ENCODE measurements at places on chromosomes 12 and 14.

DNA sequence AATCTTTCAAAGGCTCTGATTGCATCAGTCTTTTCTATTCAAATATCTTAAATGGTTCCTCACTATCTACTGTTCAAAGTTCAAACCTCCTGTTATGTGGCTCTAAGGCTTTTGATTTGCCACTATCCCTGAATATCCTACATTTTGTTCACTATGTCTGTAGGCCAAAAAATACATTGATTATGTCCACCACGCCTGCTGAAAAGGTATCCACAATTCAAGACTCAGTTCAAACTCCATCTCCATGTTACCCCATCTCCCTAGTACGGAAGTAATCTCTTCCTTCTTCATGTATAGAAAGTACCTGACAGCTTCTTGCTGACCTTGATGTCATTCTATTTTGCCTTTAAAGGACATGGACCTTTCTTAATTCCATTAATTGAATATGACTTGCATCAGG lies 24.8 kb downstream of the TAOK3 start:
- no peak for DNase-seq

- DNase-seq = no peak
These were observed 366.3 kb downstream of the TMTC2 start for GRCh38 chr12:83052890-83053541.

DNA sequence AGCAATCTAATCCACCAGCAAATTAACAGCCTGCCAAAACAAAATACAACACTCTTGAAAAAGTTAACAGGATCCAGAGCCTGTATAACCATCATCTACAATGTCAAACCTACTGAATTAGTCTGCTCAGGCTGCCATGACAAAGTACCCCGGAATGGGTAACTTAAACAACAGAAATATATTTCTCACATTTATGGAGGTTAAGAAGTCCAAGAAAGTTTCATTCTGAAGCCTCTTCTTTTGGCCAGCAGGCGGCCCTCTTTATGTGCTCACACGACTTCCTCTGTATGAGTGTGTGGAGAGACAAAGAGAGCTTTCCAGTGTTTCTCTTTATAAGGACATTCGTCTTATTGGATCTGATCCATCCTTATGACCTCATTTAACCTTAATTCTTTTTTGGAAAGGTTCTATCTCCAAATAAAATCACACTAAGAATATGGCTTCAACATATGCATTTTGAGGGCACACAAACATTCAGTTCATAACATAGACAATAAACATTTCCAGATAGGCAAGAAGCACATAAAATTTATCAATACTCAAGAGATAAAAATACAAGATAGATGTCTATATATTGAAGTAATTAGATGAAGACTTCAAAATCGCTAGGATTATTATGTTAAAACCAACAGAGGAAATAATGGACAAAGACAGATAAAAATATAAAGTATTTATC lies 5.9 kb upstream of the RERG start:
- no peak for DNase-seq

DNA sequence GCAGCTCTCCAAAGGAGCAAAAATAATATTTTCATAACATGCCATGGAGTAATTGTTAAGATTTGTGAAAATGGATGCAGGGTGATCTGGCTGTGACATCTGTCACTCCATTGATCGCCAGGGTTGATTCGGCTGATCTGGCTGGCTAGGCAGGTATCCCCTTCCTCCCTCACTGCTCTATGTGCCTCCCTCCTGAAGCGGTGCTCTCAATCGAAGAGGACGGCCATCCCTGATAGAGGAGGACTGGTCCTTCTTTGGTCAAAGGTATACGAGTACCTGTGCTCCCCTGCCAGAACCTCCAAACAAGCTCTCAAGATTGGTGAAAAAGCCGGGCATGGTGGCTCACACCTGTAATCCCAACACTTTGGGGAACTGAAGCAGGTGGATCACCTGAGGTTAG lies 47.9 kb downstream of the VCPKMT start:
- DNase-seq = no peak

- DNase-seq = no peak
These were observed 179.6 kb upstream of the DIO2 start for GRCh38 chr14:80390906-80391305.

DNA sequence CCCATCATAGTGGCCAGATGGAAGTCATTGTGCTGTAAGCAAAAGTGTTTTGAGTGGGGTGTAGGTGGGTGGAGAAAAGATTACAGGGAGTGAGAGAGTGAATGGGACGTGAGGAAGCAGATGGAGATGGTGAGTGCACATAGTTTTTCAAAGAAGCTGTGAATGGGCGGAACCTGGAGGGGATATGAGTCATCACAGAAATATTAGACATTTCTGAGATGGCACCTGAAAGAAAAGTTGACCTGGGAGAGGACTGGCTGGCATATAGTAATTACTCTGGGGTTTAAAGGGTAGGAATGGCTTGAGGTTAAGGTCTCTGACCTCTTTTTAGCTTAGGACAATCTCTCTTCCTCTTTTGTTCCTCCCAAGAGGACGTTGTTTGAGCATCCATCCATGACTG lies 50.5 kb downstream of the ANO4 start:
- no peak for DNase-seq

DNA sequence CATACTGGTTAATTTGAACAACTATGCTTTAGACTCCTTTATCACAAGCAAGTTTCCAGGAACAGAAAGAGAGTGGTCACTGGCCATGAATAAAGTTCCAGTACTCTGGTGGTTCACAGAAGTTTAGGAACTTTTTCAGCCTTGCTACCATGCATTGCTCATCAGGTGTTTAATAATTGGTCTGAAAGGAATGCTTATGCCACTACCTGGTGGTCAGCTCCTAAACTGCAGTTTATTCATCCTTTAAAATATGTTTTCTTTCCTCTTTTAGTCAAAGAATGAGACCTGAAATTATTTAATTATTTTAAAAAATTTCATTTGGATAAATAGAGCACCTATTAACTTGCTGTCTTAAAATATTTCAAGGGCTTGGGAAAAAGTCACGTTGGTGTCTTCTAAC lies 260.1 kb upstream of the OR4E1 start:
- DNase-seq = no peak

- DNase-seq = no peak
These were observed 3.3 kb upstream of the ATG101 start for GRCh38 chr12:52066346-52067080.

GRCh38 chr12:120229071-120229486 lies 28.2 kb upstream of the RPLP0 start:
- DNase-seq = peak; percentile 23

DNA sequence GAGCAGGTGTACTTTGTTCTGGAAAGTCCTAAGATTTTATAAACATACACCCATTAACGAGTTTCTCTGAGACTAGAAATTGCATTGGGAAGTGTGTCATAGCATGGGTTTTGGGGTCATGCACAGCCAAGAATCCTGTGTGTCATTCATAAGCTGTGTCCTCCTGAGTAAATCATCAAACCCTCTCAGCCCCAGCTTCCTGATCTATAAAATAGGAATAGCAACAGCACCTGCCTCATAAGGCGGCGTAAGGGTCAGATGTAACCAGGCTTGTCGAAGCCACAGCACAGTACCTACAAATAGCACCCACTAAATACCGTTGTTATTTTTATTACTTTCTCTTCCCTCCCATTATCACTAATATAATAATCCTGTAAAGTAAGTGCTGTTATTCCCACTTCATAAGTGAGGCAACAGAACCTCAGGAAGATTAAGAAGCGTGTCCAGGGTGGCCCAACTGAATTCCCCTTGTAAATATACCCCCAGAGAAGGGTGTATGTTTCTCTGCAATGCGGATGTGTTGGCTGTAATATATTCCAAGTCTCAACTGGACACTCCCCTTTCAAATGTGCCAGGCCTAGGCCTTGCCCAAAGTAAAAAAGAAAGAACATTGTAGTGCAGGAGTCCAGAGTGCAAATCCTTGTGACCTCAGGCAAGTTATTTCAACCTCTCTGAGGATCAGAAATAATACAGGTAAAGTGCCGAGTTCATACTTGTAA lies 188.3 kb upstream of the BCL2L14 start:
- DNase-seq = no peak

DNA sequence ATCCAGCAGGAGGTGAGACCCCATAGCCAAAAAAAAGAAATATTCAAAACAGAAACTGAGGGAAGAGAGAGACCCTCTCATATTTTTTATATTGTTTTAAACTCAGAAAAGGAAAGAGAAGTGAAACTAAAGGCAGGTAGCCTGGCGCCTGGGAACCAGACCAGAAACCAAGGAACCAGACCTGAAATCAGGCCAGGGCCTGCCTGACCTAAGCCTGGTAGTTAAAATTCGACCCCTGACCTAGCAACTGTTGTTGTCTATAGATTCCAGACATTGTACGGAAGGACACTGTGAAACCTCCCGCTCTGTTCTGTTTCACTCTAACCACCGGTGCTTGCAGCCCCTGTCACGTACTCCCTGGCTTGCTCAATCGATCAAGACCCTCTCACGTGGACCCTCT lies 38.5 kb upstream of the CD163 start:
- DNase-seq = no peak

DNA sequence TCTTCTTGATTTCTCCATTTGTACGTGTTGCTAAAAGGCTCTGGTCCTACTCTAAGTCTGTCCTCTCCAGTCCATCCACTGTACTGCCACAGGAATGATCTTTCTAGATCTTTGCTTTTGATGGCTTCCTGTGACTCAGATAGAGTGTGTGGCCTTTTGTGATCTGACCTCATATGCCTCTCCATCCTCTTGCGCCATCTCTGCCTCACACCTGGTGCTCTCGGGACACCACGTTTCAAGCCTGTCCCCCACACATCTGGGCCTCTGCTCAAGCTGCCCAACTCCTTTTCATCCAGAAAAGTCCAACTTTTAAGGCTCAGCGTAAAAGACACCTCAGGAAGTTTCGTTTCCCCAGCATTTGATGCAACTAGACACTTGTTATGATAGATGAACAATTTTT lies 39.0 kb downstream of the DCAF4 start:
- no peak for DNase-seq

DNA sequence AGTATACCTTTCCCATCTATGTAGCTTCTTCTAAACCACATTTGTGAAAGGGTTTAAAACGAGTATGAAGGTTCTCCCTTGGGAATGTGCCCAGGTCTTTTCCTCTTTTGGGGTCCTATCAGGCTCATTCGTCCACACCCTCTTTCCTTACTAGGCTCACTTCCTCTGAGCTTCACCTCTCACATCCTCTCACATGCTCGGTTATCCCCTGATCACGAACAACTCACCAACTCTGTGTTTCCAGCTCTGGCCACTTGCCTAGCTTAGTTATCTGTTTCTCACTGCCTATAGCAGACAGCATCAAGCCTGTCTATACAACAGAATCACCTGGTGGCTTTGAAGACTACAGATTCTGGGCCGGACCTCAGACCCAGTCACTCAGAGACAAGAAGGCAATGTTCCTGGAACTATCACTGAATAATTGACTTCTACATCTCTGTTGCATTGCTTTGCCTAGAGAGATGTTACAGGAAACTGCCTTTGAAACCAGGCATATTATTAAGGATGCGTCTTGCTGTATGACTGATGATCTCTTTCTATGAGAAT lies 158.2 kb downstream of the FOXN3 start:
- peak; percentile 32 for DNase-seq

- no peak for DNase-seq
These were observed 282.3 kb downstream of the CACNA1C start for GRCh38 chr12:2335109-2335508.

GRCh38 chr14:52596320-52596719 lies 43.7 kb downstream of the GPR137C start:
- no peak for DNase-seq

GRCh38 chr12:106020736-106021135 lies 118.0 kb downstream of the NUAK1 start:
- DNase-seq = no peak

DNA sequence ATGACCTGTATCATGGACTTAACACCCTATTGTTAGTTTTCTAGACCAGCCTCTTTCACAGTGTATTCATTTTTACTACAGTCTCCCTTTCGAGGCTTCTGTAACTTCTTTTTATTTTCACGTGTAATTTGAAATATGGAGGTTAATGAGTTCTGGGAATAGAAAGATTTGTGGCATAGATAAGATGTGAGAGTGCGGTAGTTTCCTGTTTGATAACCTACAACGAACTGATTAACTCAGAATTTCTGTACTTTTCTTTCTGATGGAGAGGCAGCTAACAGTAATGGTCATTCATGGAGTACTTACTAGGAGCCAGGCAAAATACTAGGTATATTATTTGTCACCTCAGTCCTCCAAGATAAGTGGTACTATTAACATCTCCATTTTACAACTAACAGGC lies 21.2 kb downstream of the POLR3B start:
- no peak for DNase-seq

DNA sequence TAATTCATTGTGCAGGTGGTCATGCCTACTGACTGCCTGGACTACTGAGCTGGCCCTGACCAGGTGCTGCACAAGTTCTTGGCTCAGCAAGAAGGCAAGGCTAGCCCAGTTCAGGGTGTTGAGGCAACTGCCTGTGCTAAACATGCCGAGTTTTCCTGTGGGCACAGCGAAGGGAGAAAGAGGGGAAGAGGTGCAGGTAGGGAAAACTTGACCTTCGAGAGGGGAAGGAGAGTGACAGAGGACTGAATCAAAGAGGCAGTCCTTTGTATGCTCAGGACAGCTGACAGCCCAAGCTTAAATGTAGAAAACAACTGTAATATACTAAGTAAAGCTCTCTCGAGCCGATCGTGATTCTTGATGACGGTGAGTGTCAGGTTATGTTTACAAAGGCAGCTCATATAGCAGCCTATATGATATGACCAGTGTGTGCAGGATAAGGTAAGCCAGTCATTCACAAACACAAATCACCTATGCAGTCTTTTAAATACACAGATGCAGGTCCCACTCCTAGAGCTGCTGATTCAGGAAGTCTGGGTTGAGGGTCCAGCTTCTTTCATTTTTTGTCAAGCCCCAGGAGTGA lies 2.6 kb downstream of the IRAK3 start:
- no peak for DNase-seq

GRCh38 chr12:81668475-81668874 lies 90.7 kb downstream of the PPFIA2 start:
- no peak for DNase-seq

DNA sequence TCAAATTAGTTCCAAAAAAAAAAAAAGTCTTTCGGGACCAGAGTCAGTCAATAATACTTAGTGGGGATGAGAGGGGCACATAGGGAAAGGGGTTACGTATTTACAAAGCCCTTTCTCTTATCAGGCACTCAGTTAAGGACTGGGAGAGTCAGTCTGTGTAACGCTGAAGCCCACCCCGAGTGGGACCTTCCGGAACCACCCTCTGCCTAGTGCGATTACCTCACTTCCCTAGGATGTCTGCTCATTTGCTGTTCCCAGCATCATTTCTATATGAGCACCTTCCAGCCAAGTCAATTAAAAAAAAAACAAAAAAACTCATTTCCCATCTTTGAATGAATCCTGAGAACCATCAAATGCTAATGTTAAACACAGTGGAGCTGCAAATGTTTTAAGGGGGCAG lies 76.9 kb downstream of the BMP4 start:
- no peak for DNase-seq

- DNase-seq = peak; percentile 54
These were observed 26.8 kb downstream of the TMEM63C start for GRCh38 chr14:77208291-77208978.
